ENCODE measurements at places on chromosomes 7 and 10.

GRCh38 chr10:132827861-132828539 is 42.1 kb upstream of the NKX6-2 start:
- H3K36me3 ChIP-seq, result no peaks in the 10 kb centered on the region
- DNase-seq, result no peak
- H3K4me3 ChIP-seq, result no peak overlapping the region
- no peak overlapping the region for H3K27ac ChIP-seq

DNA sequence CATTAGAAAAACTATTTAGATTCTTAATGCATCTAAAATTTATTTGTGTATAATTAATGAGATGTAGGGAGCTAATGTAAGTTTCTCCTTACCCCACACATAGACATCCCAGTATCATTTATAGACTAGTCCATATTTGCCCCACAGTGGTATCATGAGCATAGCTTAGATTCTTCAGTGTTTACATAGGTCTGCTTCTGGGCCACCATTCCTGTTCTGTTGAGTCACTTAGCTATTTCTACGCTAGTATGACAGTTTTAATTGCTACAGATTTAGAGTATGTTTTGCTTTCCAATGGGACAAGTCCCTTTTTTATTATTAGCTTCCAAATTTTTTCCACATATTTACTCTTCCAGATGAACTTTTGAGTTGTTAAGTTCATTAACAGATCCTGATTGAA is 69.4 kb downstream of the MCMBP start:
- H3K27me3 ChIP-seq, result no peaks in the 10 kb centered on the region
- H3K27ac ChIP-seq, result no peak overlapping the region
- H3K4me3 ChIP-seq, result no peak overlapping the region
- peaks cover 22% of the 10 kb centered on the region for H3K36me3 ChIP-seq

DNA sequence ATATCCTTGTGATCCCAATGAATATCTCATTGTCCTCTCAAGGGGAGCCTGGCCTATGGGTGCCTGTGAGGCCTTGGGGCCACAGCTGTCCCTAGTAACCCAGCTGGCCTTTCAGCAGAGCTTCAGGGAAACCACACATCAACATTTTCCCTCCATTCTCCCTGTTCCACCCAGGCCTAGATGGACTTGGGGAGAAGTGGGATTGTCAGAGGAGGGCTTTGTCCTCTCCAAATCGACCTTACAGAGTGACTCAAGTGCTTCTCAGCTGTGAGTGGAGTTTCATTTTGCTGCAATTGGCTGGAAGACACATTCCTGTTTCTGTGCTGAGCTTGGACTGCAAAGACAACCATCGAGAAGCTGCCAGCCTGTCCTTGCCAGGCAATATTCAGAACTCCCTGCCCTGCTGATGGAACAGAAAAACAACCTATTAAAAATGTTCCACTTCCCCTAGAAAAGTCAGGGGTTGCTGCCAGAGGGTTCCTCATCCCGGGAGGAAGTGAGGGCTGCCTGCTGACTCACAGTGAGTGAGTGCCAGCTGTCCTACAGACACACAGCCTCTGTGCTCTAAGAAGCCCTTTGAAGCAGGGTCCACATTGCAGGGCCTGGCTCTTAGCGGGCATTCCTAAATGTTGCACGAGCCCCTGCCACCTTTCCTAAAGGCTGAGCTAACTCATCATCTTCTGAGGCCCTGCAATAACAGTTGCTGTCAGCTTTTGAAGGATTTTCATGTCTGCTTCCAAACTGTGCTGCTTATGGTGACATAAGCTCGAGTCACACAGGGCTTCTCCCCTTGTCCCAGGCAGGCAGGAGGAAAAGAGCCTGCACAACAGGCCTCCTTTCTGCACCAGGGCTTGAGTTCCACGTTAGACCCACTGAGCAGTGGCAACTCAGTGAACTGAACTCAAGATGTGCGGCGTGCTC is 20.5 kb downstream of the STRA8 start:
- peak overlapping the region; percentile 72 for H3K27ac ChIP-seq
- H3K27me3 ChIP-seq, result no peaks in the 10 kb centered on the region
- no peak overlapping the region for H3K4me3 ChIP-seq
- DNase-seq, result peak; percentile 76
- no peaks in the 10 kb centered on the region for H3K4me1 ChIP-seq

- no peak overlapping the region for H3K4me3 ChIP-seq
- peaks cover 33% of the 10 kb centered on the region for H3K4me1 ChIP-seq
- peak overlapping the region; percentile 21 for H3K27ac ChIP-seq
- peak; percentile 95 for DNase-seq
- no peaks in the 10 kb centered on the region for H3K27me3 ChIP-seq
- H3K36me3 ChIP-seq, result peaks cover 13% of the 10 kb centered on the region
Measured at GRCh38 chr7:2175514-2175913, 57.2 kb downstream of the MAD1L1 start.

GRCh38 chr10:86596266-86596665 is 58.1 kb upstream of the OPN4 start:
- H3K36me3 ChIP-seq, result no peaks in the 10 kb centered on the region
- H3K4me3 ChIP-seq, result no peak overlapping the region
- no peaks in the 10 kb centered on the region for H3K27me3 ChIP-seq
- H3K4me1 ChIP-seq, result peaks cover 7% of the 10 kb centered on the region
- peak; percentile 63 for DNase-seq

DNA sequence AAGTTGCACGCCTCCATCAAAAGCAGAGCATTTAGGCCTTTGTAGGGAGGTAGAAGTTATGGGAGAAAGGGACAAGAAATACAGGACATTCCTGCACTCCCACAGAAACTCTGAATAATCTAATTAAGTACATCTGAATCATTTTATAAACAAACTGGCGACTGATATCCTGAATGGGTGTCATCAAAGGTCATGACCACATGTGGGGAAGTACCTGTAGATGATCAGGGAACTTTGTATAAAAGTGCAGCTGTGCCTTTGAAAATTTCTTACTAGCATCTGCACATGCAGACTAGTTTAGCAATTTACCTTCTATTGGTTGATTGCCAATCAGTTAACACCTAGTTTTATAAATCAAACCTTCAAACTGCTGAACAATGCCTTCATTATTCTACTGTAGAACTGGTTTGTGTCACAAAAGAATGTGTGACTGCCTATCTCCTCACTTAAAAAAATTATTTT is 17.1 kb downstream of the STEAP4 start:
- H3K27ac ChIP-seq, result no peak overlapping the region
- H3K27me3 ChIP-seq, result no peaks in the 10 kb centered on the region
- H3K4me1 ChIP-seq, result peaks cover 14% of the 10 kb centered on the region
- no peaks in the 10 kb centered on the region for H3K36me3 ChIP-seq
- H3K4me3 ChIP-seq, result no peak overlapping the region

DNA sequence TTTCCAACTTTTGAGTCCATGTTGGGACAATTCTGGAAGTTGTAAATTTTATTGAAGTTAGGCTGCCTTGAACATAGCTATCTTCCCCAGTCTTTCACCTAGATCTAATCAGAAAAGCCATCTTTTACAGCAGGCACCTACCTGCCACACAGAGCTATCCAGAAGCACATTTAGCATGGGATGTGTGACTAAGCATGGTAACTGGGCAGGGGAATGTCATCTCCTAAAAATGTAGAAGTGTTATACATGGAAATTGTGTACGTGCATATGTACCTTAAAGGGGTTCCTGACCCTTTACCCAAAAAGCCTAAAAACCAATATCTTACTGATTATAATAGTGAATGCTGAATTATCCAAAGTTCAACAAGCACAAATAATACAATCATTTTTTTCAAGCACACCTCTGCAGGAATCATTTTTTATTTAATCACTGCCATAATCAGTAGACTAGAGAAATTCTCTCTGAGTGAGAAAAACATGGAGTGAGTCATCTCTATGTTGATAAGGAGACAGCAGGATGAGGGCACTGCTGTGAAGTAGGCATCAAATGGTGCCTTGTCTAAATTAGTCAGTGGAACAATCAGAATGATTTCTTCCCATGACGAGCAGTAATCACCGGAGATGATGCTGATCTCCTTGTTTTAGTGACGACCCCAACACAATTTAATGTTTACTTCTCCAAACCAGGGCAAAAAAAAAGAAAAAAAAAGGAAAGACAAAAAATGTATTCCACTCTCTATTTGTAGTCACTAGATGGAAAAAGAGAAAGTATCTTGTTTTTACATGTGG is 75.9 kb downstream of the SORBS1 start:
- H3K36me3 ChIP-seq, result no peaks in the 10 kb centered on the region
- no peak overlapping the region for H3K4me3 ChIP-seq
- H3K27me3 ChIP-seq, result no peaks in the 10 kb centered on the region

DNA sequence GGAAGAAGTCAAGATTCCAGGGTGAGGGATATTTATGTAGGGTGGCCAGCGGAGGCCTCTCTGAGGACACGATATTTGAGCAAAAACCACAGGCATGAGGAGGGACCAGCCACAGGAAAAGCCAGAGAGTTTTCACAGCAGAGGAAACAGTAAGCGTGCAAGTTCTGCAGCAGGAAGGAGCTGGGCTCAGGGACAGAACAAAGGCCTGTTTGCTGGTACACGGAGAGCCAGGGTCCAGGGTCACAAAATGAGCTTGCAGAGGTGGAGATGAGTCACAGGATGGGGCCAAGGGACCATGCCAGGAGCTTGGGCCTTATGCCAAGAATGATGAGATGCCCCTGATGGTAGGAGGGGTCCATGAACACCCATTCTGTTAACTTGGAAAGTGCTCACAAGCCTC is 283.5 kb downstream of the PLXNA4 start:
- no peaks in the 10 kb centered on the region for H3K4me1 ChIP-seq
- no peak overlapping the region for H3K4me3 ChIP-seq
- H3K27ac ChIP-seq, result no peak overlapping the region
- no peak for DNase-seq

DNA sequence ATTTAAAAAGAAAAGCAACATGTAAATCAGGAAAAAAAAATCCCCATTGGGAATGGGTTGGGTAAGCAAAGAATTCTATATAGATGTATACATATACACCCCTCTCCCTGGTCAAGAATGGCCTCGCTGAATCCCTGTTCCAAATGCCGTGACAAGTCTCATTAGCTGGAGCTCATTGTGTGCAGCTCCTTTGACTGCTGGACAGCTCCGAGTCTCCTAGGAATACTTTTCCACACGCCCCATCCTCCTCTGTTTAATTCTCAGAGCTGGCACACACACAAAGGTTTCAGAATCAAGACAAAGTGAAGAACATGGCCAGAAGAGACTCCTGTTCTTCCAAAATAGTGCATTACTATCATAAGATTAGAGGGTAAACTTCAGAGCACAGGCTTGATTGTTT is 130.9 kb upstream of the MKLN1 start:
- no peak for DNase-seq
- no peaks in the 10 kb centered on the region for H3K27me3 ChIP-seq
- H3K4me3 ChIP-seq, result no peak overlapping the region
- H3K27ac ChIP-seq, result no peak overlapping the region

GRCh38 chr7:95429241-95429990 is 5.4 kb downstream of the PON2 start:
- H3K27ac ChIP-seq, result peak overlapping the region; percentile 51
- H3K27me3 ChIP-seq, result no peaks in the 10 kb centered on the region
- peaks cover 31% of the 10 kb centered on the region for H3K4me1 ChIP-seq
- no peak overlapping the region for H3K4me3 ChIP-seq

DNA sequence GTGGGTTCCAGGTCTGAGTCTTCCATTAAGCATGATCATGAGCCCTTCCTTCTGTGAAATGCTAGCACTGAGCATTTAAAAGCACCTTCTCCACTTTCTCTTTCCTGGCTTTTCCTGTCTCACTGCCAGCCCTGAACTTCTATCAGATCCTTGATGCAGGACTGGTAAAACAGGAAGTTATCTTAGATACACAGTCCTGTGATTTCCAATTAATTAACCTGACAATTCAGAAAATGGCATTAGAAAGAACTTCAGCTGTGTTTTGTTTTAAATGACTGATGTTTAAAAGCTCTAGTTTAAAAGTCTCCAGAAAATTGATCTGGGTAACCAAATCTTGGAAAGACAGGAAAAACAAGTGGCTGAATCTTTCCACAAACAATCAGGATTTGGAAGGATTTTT is 79.0 kb upstream of the MACROH2A2 start:
- H3K4me1 ChIP-seq, result peaks cover 4% of the 10 kb centered on the region
- H3K27me3 ChIP-seq, result peaks cover 78% of the 10 kb centered on the region
- no peak overlapping the region for H3K4me3 ChIP-seq
- no peaks in the 10 kb centered on the region for H3K36me3 ChIP-seq

- H3K36me3 ChIP-seq, result no peaks in the 10 kb centered on the region
- no peak overlapping the region for H3K4me3 ChIP-seq
- no peak overlapping the region for H3K27ac ChIP-seq
- no peak for DNase-seq
- H3K27me3 ChIP-seq, result no peaks in the 10 kb centered on the region
Measured at GRCh38 chr10:19937989-19938388, 121.8 kb downstream of the PLXDC2 start.

GRCh38 chr10:47335906-47336305 is 12.3 kb upstream of the RBP3 start:
- H3K27me3 ChIP-seq, result peaks cover 80% of the 10 kb centered on the region
- no peak overlapping the region for H3K4me3 ChIP-seq
- no peak overlapping the region for H3K27ac ChIP-seq
- no peaks in the 10 kb centered on the region for H3K36me3 ChIP-seq
- no peaks in the 10 kb centered on the region for H3K4me1 ChIP-seq

- no peaks in the 10 kb centered on the region for H3K27me3 ChIP-seq
- no peak overlapping the region for H3K4me3 ChIP-seq
- H3K36me3 ChIP-seq, result no peaks in the 10 kb centered on the region
- no peaks in the 10 kb centered on the region for H3K4me1 ChIP-seq
- H3K27ac ChIP-seq, result no peak overlapping the region
- DNase-seq, result no peak
Measured at GRCh38 chr10:9911488-9911887, 1106.2 kb upstream of the CELF2 start.

- H3K36me3 ChIP-seq, result peaks cover 5% of the 10 kb centered on the region
- no peaks in the 10 kb centered on the region for H3K27me3 ChIP-seq
- H3K4me3 ChIP-seq, result peak overlapping the region; percentile 26
- H3K27ac ChIP-seq, result peak overlapping the region; percentile 47
- peak; percentile 58 for DNase-seq
Measured at GRCh38 chr7:116571037-116571436, 46.2 kb downstream of the CAV1 start.

DNA sequence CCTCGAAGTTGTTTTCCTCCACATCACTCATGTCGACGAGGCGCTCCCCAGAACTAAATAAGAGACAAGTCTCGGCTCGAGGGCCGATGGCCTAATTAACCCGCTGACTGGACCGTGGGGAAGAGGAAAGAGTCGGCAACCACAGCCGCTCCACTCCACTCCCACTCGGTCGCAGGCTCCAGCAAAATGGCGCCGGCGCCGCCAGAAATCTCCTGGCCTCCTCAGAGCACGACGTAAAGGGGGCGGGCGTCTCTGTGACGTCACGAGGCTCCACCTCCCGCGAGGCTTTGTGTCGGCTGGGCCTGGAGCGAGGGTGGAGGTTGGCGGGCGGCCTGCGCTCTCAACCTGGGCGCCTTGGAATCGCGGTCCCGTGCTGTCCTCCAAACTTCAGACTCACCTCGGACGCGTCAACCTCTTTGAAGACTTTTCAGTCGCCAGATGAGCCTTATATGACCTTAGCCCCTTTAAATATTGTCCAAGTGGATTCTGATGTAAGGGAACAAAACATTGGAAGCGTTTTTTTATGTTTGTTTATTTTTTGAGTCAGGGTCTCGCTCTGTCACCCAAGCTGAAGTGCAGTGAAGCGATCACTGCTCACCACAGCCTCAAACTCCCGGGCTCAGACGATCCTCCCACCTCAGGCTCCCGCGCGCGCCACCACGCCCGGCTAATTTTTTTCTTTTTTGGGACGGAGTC is at the start of gene TRA2A:
Gene TRA2A (minus strand): TSS at position 188 of the 696 bp plus-strand sequence. CDS start 157 bp downstream, at position 31.
- H3K27ac ChIP-seq, result peak within 1 kb of the TSS; percentile 100
- DNase-seq, result peak; percentile 96
- no peaks in the 10 kb centered on the region for H3K27me3 ChIP-seq
- H3K4me1 ChIP-seq, result peaks cover 17% of the 10 kb centered on the region
- H3K36me3 ChIP-seq, result peaks cover 36% of the 10 kb centered on the region
- H3K4me3 ChIP-seq, result peak within 1 kb of the TSS; percentile 95

- no peak overlapping the region for H3K27ac ChIP-seq
- no peaks in the 10 kb centered on the region for H3K27me3 ChIP-seq
- no peaks in the 10 kb centered on the region for H3K4me1 ChIP-seq
- no peaks in the 10 kb centered on the region for H3K36me3 ChIP-seq
- H3K4me3 ChIP-seq, result no peak overlapping the region
Measured at GRCh38 chr7:43850348-43851116, 18.8 kb downstream of the MRPS24 start.

Data from MCF 10A (cell line).